Activated B cell treated with CpG ODN at 0.5 μM for 24 hours (primary cell): ENCODE measurements at places on chromosomes 2 and 18.

DNA sequence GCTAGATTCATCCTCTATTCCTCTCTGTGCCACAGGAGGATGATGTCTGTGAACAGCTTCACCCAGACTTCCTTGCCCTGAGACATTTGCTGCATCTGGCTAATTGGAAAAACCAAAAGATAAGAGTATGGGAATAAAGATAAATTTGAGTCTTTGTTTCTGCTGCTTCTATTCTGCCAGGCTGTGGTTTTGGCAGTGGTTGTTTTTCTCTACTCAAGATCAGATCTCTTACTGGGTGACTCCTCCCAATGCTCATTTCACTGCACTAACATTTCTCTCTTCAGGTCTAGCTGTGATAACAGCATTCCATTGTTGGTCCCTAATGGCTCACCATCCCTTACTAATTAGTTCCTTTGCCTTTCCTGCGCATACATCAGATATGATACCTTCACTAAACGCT is 89.5 kb downstream of the CALCRL start:
- no peak for DNase-seq

GRCh38 chr2:3200420-3200939 is 177.1 kb downstream of the EIPR1 start:
- DNase-seq: no peak

GRCh38 chr18:46386788-46387187 is 270.2 kb downstream of the LOXHD1 start:
- no peak for DNase-seq

- DNase-seq: no peak
Measured at GRCh38 chr2:201768918-201769317, 11.8 kb downstream of the ALS2 start.

DNA sequence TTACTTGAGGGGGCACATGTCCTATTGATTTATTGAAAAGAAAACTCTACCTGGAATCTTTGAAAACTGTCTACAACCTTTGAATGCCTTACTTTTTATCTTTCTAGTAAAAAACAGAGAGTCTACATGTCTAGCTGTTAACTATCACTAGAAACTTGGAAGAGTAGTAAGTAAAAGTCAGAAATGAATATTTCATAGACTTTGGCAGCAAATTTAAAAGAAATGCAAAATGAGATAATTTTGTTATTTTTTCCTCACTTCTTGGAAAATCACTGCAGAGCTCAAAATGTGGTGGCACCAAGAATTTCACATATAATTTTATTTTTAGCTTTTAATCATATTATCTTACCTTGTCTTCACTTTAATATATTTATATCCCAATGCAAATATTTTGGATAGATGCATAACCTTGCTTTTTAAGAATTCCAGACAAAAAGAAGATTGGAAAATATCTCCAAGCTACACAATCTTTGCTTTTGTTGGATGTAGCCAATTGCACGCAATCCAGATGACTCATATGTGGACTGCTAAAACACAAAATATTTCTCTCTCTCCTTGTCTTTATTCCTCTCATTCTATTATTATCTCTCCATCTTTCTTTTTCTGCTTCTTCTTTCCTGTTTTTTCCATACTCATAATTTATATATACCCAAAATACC is 92.2 kb upstream of the DSEL start:
- DNase-seq: no peak

- DNase-seq: no peak
Measured at GRCh38 chr2:3535467-3535793, 16.1 kb upstream of the ADI1 start.

- no peak for DNase-seq
Measured at GRCh38 chr2:2935445-2936149, 442.0 kb downstream of the EIPR1 start.

GRCh38 chr18:72899338-72899737 is 31.6 kb upstream of the NETO1 start:
- no peak for DNase-seq

DNA sequence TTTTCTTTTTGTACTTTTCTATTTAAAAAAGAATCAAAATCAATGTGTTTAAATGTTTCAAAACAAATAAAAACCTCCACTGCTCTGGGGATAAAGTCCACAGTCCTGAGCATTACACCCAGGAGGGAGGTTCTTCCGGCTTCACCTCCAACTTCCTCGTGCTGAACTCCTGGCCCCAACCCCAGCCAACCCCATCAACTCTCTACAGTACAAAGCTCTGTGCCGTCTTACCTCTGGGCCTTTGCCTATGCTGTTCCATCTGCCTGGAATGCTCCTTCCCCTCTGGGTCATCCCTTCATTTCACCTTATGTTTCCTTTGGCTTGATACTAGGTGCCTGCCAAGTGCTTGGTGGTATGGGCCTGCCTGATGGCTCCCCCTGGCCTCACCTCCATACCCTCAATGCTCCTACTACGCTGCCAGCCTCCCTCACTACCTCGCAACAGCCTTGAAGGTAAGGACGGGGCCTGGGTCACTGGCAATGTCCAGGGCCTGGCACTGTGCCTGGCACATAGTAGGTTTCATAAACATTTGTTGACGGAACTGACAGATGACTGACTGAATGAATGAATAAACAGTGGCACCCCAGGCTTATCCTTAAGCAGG is 28.8 kb downstream of the SDC1 start:
- DNase-seq: no peak

DNA sequence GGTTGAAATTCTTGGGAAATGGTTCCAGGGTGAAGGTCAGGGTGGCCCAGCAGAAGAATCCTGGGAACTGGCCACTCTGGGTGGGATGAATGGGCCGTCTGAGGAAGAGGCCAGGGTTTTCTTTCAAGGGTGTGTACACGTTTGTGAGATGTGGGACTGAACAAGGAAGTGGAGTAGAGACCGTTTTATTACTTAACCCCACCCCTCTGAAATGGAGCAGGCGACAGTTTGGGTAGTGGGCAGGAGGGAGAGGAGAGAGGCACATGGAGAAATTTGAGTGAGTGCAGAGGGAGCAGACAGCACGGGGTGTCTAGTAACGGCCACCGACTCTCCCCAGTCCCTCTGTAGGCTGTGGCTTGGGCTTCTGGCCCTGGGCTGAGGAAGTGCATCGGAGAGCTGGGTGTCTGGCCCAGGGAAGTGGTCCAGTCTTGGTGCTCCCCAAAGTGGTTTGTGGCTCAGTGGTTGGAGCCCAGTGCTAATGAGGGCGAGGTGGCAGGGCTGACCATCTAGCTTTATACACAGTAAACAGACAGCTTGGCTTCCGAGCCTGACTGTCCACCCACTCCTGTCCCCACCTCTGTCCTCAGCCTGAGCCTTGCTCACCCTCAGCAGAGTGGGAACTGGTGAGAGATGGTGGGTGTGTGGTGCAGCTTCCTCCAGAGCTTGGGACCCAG is 135.3 kb downstream of the DYSF start:
- DNase-seq: no peak

- no peak for DNase-seq
Measured at GRCh38 chr18:73409242-73409641, 541.5 kb upstream of the NETO1 start.

- DNase-seq: no peak
Measured at GRCh38 chr2:101512993-101513392, 38.1 kb upstream of the RFX8 start.

- no peak for DNase-seq
Measured at GRCh38 chr18:54671291-54671881, 80.3 kb downstream of the DYNAP start.

DNA sequence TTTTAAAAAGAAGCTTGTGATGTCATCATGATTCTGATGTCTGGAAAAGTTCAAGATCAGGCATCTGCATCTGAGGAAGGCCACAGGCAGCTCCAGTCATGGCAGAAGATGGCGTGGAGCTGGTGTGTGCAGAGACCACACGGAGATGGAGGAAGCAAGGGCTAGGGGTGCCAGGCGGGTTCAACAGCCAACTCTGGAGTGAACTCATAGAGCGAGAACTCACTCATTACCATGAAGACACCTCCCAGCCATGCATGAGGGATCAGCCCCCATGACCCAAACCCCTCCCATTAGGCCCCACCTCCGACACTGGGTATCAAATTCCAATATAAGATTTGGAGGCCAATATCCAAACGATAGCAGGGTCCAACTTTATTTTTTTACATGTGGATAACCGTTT is 61.6 kb downstream of the KCNG2 start:
- DNase-seq: no peak

GRCh38 chr2:114259389-114259788 is 183.1 kb upstream of the DPP10 start:
- DNase-seq: no peak

- DNase-seq: no peak
Measured at GRCh38 chr2:12196495-12196894, 450.1 kb downstream of the LPIN1 start.

- no peak for DNase-seq
Measured at GRCh38 chr2:30656079-30656478, 151.2 kb downstream of the CAPN13 start.

GRCh38 chr2:154242687-154243086 is 371.0 kb downstream of the GALNT13 start:
- no peak for DNase-seq

GRCh38 chr2:157751462-157752058 is 122.9 kb upstream of the ACVR1C start:
- no peak for DNase-seq

GRCh38 chr18:59357928-59358327 is 1.1 kb downstream of the LMAN1 start:
- DNase-seq: no peak

DNA sequence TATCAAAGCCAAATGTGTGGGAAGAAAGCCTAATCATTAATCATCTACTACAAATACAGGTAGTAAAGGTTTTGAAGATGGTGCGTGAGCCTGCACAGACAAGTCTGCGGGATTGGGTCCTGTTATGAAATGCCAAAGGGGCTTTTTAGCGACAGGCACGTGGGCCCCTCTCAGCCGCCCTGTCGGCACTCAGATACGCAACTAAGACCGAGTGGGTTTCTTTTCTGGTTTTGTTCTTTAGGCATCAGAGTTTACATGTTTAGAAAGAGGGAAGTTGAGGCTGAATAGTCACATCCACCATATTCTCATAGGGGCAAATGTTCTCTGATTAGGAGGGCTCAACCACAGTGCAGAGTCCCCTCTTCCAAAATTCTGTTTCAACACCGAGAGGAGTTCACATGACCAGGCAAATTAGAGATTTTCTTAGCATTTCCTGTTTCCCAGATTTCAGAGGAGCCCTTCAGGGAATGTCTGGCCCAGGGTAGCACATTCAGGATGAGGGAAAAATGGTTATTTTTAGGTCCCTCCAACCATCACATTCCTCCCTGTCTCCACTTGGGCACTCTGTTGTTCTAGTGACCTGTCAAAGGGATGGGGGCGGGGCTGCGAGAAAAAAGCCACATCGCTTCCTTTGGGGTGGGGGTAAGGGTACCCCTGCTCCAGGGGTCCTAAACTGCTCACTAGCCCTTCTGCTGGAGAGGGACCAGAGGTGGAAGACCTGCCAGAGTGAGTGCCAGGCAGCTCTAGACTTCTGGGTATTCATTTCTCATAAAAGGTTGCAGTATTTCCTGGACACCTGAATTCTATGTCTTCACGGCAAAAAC is 159.2 kb downstream of the BCL2 start:
- no peak for DNase-seq

- no peak for DNase-seq
Measured at GRCh38 chr18:11951390-11951851, 29.9 kb upstream of the IMPA2 start.

- DNase-seq: no peak
Measured at GRCh38 chr2:64593035-64593655, 60.6 kb downstream of the SERTAD2 start.

GRCh38 chr2:158191076-158191895 is 89.6 kb downstream of the UPP2 start:
- DNase-seq: no peak

DNA sequence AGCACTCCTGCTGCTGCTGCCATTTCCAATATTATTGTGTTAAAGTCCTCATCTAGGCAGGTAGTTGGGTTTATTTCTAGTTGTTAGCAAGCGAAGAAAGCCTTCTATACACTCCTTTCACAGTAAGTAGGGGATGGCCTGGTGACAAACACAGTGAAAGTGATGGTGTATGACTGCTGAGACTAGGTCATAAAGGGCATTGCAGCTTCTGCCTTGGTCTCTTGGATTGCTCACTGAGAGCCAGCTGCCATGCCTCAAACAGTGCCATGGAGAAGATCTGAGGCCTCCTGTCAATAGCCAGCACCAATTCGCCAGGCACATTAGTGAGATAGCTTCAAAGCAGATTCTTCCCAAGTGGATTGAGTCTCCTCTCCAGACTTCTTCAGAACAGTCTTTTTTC is 27.6 kb upstream of the MSTN start:
- no peak for DNase-seq

DNA sequence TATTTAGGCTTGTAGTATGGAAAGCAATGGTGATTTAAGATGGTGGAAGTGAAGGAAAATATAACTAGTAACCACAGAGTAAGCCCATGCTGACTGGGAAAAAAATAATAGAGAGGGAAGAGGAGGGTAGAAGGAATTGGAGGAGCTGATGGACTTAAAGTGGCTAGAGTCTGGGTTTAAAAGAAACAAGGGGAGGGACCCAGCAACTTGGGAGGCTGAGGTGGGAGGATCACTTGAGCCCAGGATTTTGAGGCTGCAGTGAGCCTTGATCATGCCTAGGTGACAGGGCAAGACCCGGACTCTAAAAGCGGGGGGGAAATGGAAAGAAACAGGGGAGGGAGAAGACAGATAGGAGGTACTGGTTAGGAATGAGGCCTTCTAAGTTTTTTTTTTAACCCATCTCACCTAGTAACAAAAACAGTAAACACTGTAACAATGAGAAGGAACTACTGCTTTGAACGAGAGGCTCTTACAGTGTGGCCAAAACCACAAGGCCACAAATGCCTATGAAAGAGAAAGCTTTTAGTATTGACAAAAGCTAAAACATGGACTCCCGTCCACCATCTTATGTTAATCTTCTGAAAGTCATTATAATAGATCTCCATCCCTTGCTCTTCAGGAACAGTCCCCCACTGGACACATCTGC is 26.6 kb downstream of the METTL8 start:
- no peak for DNase-seq

DNA sequence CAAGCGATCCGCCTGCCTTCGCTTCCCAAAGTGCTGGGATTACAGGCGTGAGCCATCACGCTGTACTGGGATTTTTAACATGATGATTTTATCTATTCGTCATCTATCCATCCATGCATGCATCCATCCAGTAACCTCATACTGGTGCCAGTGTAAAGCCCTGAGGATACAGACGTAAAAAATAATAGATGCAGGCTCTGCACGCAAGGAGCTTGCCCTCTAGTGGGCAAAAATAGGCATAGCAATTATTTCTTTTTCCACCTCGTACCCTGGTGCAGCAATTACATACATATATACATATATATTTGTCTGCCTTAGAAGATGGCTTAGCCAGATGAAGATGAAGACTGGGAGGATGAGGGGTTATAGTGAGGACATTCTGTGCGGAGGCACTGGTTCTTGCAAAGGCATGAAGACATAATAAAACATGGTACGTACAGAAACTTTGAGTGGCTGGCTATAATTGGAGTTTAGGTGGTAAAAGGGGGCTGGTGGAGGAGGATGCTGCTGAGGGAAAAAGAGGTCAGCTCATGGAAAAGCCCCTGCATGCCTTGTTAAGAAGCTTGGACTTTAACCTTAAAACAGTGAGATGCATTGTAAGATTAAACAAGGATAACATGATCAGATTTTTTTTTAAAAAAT is 19.6 kb upstream of the RPIA start:
- DNase-seq: no peak
